HuH-7.5 (cell line): ENCODE measurements at places on chromosomes 1 and 21.

DNA sequence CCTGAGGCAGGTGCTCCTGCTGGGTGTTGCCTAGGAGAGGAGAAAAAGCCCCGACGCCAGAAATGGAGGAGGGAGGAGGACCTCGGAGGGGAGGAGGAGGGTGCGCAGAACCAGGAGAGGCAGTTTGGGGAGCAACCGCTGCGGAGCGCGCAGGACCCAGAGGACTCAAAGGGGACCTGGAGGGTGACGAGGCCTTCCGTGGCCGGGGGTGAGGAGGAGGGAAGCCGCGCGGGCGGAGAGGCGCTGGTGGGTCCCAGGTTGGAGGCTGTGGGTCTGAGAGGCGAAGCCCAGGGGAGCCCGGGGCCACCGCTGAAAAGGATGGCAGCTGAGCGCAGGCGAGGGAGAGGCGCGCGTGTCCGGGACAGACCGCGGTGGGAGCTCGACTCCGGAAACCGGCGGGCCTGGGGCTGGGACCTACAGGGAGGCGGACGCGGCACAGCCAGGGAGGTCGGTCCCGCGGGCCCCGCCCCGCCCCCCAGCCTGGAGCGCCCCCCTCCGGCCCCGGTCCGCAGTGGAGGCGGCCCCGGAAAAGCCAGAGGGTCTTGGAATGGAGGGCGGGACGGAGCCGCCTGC, 15.1 kb downstream of the RNF223 start:
- DNase-seq, result peak; percentile 90

GRCh38 chr1:24864370-24864777, 65.7 kb downstream of the RUNX3 start:
- DNase-seq, result no peak

DNA sequence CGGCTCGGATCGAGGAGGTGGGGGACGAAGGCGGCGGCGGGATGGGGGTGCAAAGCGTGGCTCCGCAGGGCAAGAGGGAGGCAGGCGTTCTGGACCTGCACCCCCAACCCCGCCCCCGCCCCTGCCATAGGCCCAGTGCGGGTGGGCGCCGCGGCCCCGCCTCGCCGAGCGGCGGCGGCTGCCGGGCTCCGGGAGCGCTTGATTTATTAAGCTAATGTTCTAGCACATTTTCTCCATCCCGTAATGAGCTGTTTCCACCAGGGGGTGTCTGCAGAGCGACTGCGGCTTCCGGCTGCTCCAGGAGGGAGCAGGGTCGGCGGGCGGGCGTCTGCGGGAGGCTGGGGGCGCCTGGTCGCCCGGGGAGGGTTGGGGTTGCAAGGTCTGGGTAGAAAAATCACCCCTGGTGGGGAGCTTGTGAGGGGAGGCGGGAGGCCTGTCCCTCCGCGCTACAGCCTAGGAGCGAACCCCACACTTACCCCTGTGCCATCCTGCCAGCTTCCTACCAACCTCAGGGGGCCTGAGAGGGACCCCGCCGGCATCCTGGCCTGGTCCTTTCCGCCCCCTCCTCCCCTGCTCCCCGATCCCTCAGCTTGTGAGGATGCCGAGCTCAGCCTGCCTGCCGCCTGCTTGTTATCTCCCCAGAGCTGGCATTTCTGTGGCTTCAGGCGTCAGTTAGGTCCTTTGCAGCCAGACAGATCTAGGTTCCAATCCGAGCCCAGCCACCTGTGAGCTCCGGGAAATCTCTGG, 48.5 kb upstream of the ACOT11 start:
- DNase-seq, result no peak

DNA sequence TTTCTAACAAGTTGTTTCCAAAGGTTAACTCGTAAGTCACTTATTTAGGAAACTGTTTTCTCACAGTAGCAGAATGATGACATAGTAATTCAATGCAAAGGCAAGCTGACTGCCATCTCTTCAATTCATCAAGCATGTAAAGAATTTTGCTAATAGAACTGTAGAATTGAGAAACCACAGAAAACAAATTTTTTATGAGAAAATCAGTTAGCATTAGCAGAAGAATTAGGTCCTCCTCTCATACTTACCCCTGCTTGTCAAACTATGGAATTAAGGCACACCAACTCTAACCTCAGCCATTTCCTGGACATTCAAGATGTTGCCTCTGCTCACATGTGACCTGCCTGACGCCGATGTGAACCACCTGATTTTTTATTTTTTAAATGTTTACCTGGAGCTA, 115.2 kb downstream of the LRRC40 start:
- DNase-seq, result no peak

DNA sequence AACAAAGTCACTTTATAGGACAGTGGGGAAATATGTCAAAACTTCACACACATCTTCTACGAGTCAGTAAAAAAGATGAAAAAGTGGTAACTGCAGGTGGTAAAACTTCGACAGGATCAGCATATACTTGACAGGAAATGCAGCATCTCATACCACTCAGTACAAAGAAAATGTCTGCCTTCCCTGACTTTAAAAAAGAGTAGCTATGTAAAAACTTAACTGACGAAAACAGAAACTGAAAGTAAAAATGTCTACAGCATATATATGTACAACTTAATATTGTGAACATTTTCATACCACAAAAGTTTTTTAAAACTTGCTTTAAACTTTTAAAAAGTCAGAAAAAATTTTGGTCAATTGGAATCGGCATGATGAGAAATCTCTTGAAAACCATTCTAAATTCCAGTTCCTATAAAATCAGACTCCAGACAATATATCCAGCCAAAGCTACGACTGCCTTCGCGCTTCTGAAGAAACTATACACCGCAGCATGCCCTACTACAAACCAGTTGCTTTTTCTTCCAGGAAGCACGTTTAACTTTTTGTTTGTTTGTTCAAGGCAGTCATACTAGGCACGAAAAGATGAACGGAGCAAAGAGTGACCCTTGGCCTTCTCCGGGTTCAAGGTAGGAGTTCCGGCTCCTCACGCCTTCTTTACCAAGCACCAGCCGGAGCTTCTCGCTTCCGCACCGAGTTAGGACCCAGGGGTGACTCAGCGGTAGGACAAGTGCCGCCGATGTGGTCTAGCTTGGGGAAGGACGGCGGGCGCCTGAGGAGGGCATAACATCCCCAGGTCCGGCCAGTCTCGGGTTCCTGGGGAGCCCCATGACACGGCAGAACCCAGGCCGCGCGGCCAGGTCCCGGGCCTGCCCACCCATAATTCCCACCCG, 612 bp downstream of the PSMA5 start:
- DNase-seq, result peak; percentile 23

DNA sequence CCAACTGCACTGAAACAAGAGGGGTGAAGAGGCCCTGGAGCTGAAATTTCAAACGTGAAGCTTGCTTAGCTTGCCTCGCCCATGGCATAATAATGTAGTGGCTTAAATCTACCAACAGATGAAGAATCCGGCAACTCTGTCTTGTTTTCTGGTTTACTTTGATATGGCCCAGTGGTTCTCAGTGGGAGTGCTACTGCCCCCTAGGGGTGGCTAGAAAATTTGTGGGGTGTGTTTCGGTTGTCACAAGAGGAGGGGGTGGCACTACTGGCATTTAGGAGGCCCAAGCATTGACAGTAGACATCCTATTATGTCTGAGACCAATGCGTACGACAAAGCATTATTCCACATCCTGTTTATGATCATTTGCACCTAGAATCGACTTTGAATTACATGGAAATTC, 51.9 kb upstream of the C8B start:
- peak; percentile 30 for DNase-seq

DNA sequence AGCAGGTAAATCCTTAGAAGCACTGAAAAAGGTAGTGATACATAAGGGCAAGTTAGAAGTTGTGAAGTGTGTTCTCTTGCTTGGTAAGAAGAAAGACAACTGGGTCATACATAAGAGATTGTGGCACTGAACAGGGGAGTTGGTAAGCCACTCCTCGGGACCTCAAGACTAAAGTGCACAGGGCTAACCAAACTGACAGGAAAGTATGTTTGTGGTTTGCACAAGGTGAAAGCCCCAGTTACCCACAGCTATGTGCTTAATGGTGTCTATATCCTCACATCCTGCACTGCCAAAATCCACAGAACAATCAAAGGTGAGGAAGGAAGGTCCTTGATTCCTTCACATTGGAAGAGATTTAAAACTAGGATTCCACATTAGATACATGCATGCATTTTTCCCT, 276.5 kb downstream of the DNM3 start:
- DNase-seq, result no peak

DNA sequence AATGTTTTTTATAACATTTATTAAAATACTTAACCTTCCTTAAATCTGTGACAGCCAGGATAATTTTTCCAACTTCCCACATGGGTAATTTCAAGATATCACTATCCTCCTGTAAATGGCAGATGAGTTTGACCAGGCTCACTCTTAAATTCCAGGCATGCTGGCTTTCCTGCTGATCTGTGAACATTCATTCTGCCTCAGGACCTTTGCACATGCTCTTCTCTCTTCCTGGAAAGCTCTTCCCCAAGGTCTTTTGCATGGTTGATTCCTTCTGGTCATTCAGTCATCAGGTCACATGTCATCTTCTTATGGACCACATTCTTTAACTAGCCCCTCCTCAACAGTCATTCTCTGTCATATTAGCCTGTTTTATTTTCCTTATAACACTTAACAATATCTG, 5.7 kb downstream of the ST6GALNAC5 start:
- no peak for DNase-seq

- DNase-seq, result no peak
Observed at GRCh38 chr1:16115468-16115983, 40.3 kb downstream of the EPHA2 start.

DNA sequence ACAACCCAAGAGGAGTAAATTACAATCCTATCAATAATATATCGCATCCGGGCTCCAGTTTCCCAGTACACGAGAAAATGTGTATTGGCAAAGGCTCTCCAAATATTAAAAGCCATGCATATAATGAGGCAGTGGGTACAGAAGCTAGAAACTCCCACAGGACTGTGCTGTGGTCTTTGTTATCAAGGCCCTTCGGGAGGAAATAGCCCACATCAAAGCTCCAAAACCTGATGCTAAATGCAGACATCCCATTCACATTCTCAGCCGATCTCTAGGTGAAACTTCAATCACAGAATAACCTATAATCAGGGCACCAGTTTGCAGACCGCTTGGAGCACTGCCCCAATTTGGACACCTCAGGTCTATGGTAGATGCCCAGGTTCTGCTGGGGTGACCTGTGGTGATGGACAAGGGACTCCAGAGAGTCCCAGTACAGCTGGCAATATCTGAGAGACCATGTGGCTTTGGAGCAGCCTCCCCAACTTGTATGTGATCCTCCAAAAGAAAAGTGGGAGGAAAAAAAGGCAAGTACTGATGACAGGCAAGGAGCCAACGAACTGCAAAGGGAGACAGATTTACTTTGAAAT, 148.8 kb upstream of the CAMK1G start:
- no peak for DNase-seq

GRCh38 chr1:101373570-101373969, 136.8 kb downstream of the S1PR1 start:
- no peak for DNase-seq

GRCh38 chr1:52681136-52681535, 17.0 kb downstream of the COA7 start:
- no peak for DNase-seq

DNA sequence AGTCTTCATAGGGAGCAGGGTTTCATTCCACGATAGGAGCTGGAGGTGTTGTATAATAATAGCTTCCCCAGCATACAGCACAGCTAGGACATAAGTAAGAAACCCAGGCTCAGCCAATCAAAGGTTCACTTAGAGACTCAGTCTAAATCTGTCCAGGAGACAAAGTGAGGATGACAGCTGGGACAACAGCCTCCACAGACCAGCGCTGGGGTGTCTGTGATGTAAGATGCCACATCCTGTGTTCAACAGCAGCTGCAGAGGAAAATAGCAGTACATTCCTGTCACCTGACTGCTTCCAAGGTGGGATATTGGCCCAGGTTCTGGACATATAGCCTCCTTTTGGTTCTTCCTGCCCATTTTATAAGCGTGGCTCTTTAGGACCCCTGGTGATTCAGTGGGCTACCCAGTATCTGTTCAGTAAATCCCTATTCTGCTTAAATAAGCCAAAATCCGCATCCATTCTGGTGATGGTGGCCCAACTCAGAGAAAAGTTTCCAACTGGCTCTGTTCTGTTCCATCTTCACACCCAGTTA, 176.8 kb upstream of the SYT6 start:
- DNase-seq, result no peak

GRCh38 chr21:29155933-29156260, 25.5 kb downstream of the MAP3K7CL start:
- DNase-seq, result no peak

DNA sequence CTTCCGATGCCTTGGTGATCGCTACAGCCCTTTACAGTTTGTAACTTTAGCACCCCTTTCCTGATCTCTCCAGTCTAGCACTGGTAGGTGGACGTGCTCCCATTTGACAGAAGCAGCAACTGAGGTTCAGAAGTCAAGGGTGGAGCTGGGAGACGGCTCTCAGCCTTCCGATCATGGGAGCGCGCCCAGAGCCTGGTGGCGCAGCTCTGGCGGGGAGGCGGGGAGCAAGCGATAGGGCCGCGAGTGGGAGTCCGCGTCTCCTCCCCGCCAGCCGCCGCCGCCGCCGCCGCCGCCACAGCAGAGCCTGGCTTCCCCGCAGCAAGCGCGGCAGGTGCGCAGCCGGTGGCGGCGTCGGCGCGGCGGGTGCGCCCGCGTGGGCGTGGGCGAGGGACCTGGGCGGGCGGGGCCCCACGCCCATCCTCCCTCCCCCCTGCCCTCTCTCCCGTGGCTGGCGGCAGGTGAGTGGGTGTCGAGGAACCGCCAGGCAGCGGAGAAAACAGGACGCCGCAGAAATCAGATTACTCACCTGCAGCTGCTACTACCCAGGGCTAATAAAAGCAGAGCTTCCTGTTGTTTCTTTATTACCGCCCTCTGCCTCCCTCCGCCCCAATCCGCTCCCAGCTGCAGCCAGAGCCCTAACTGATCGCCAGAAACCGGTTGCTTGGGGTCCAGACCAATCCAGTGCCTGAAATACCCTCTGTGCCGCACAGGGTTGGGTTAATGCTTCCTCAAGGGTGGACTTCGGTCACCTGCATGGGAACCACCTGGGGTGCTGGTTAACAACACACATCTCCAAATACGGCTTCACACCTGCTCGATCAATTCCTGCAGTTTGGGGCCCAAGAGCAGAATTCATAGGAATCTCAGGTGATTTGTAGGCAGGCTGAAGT, 60.2 kb upstream of the ID3 start:
- DNase-seq, result no peak

DNA sequence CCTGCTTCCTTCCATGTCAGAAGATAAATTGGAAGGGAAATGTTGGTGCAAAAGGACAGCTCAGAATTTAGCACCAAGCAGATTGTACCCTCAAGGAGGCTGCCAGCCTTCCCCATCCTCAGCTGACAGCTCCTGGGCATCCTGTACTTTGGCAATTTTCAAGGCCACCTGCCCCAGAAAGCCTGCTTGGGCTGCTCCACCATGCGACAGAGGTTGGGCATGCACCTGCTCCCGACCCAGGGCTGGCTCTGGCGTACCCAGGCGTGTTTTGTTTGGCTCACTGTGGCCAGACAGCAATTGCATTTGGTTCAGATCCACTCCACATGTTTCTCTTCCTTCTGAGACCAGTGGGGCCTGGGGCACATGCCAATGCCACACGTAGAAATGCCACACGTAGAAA, 547.8 kb downstream of the NPHP4 start:
- no peak for DNase-seq

- no peak for DNase-seq
Observed at GRCh38 chr1:238360474-238360873, 469.8 kb upstream of the ZP4 start.

GRCh38 chr1:39762550-39763540, 8.3 kb downstream of the OXCT2 start:
- no peak for DNase-seq

GRCh38 chr1:85033221-85033620, 15.1 kb downstream of the MCOLN3 start:
- DNase-seq, result no peak

- no peak for DNase-seq
Observed at GRCh38 chr1:8407652-8408051, 89.7 kb downstream of the SLC45A1 start.
